ENCODE measurements at places on chromosomes 2 and 18. TPM values are rescaled to one million over a fixed set of nuclear protein-coding genes. Genes with fewer than 3 reads are reported as not detected.

DNA sequence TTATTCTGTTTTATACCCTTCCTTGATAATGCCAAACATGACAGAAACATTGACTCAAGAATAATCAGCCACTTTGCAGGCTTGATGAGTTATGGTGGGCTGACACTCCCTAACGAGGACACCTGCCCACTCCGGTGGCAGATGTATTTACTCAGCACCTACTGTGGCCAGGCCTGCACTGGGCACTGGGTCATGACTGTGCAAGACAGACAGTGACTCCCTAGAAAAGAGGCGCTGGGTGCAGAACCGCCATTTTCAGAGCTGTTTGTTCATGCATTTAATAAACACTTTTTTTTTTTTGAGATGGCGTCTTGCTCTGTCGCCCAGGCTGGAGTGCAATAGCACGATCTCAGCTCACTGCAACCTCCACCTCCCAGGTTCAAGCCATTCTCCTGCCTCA lies 32.5 kb downstream of the SNED1 start:
- DNase-seq = no peak

VPS54 gene
- 10.1 TPM for total RNA-seq

DTNB gene
- total RNA-seq = 17.1 TPM

DNA sequence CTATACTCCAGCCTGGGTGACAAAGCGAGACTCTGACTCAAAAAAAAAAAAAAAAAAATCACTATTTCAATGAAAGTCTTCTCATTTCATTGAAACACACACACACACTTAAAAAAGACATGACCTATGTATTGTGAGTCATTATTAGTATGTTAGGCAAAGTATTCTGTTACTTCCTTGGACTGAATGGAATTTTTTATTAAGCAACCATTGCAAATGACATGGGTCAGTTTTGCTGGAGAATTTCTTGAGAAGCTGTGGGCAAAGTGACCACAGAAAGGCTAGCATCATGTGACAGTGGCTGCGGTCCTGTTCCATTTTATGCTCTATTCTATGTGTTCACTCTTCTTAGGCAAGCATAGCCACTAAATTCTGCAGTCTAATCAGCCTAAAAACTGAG lies 695.7 kb downstream of the TDRD15 start:
- DNase-seq = no peak

TMEM17 gene
- total RNA-seq = not detected

FNDC4 gene
- not detected for total RNA-seq

- DNase-seq = no peak
These were observed 73.2 kb upstream of the SLC14A2 start for GRCh38 chr18:45542043-45542442.

DNA sequence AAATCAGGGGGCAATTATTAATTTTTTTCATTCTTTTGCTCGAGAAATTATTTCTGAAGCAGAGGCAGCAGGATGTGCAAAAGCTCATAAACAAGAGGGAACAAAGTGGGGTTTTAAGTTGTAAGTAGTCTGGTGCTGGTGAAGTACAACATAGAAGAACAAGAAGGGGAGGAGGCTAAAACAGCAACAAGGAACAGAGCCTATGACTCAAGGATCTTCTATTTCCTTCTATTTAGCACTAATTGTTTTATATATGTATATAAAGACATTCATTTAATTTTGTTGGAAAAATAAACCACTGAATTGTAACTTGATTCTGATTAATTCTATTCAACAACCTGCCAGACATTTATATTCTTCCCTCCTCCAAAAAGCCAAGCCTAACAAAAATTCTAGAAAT lies 35.0 kb downstream of the YES1 start:
- no peak for DNase-seq

EVX2 gene
- total RNA-seq = not detected

DNA sequence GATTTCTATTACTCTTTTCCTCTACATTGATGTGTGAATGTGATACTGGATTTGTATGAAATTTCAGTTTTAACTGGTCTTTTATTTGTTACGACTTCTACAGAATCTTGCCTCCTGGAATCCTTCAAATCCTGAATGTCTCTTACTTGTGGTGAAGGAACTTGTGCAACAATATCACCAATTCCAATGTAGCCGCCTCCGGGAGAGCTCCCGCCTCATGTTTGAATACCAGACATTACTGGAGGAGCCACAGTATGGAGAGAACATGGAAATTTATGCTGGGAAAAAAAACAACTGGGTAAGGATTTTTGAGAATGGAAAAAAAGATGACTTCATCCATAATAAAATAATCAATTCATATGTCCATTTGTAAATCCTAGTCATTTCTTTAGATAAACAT lies 134.6 kb downstream of the BABAM2 start:
- DNase-seq = no peak

GRCh38 chr2:191859681-191860080 lies 12.8 kb upstream of the CAVIN2 start:
- no peak for DNase-seq
